ENCODE measurements at places on chromosomes 5 and 9. TPM values are rescaled to one million over a fixed set of nuclear protein-coding genes. Genes with fewer than 3 reads are reported as not detected.

The TAF11L5 gene
- not detected for total RNA-seq

The TMEM252 gene
- not detected for total RNA-seq

The IARS1 gene
- 84.1 TPM for total RNA-seq

The OR1Q1 gene
- total RNA-seq = not detected

DNA sequence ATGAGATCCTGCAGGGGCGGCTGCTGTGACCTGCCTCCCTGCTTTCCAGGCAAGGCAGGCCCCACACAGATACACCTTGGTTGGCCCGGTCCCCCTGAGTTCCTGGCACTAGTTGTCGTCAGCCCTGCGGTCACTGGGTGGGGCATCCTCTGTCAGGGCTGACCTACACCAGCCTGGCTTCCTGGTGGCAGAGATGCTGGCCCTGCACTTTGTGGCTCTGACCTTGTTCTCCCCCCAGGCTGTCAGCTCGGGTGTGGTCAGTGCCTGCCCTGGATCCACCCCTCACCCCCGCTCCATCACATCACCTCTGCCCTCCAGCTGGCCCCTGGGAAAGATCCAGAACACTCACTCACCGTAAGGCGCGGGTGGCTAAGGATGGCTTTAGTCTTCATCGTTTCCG, 74.1 kb downstream of the PHF2 start:
- peak; percentile 24 for DNase-seq

All from left lung (tissue), 14 donors.